C1 segment of cervical spinal cord (tissue), 14 donors: ENCODE measurements at places on chromosomes 5 and 9.

- no peak for DNase-seq
Observed at GRCh38 chr5:68352166-68352565, 136.6 kb downstream of the PIK3R1 start.

GRCh38 chr5:117788596-117788995 is 1199.8 kb downstream of the DTWD2 start:
- no peak for DNase-seq

DNA sequence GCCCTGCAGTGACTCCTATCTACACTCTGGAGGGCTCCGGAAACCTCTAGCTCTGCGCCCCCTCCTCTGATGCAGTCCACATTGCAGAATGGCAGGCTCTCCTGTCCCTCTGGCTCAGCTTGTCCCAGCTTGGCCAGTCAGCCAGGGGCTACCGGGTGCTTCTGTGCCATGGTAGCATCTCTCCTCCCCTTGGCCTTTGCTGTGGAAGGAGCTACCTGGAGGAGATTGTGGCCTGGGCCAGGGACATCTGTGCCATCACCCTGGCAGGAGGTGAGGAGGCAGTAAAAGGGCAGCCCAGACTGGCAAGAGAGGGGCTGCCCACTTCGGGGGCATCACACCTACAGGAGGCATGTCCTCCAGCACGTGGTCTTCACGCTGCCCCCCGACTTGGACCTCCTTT is 38.1 kb upstream of the FCN1 start:
- DNase-seq = no peak

DNA sequence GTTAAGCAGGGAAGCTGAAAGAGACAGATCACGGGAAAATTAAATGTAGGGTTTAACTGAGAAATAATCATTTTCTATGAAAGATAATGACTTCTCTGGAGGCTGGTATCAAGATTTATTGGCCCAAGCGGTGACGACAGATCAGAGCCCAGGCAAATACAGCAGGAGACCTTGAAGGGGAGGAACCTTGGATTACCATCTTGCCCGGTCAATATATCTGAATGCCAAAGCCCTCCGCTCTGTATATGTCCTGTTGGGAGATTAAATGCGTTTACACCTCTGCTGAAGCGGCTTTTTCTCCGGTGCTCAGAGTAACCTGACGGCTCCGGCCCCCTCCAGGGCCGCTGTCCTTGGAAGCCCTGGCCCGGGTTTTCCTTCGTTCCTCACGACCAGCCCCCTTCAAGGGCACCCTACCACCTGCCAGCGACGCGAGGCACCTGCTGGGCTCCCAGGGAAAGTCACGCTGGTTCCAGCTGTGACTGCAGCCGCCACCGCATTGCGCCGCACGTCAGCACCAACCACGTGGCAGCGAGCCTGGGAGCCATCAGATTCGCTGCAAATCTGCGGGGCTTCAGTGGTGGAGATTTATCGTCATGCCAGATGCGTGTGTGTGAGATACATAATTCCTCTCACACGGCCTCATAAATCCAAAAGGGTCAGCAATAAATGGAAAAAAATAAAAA is 4.4 kb upstream of the QSOX2 start:
- no peak for DNase-seq

GRCh38 chr9:132647355-132647754 is 22.4 kb downstream of the DDX31 start:
- DNase-seq = no peak

DNA sequence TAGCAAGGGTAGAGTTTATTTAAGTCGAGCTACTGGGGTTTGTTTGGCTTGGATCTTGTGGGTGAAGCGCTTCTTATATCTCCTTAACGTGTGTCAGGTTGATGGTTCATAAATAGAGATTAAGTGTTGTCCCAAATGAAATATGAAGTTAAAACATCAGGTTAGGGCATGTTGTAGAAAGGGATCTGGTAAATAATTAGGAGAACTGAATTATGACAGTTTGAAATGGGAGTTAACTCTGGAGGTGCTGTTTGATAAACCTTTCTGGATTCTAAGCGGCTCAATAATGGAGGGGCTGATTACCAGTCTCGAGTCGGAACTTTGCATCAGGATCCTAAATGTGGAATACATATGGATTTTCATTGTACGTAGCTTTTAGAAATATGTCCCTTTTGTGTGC is 717.0 kb upstream of the WWC1 start:
- DNase-seq = peak; percentile 13

GRCh38 chr9:89080193-89080592 is 88.9 kb downstream of the S1PR3 start:
- no peak for DNase-seq

DNA sequence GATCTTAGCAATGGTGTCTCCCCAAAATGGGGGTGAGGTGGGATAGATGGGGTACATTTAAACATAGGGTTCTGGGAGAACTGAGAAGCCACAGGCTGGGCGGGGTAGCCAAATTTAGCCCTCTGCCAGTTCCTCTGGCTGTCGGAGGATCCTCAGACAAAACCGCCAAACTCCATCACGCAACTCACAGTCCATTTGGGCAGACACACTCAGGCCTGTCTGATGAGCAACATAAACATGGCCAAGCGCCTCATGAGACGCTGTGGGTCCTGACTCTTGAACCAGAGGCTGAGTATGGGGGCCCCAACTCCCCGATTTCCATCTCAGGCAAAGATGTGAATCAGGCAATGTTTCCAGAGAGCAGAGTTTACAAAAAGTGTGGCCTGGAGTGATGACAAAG is 162.3 kb downstream of the FGF18 start:
- no peak for DNase-seq

DNA sequence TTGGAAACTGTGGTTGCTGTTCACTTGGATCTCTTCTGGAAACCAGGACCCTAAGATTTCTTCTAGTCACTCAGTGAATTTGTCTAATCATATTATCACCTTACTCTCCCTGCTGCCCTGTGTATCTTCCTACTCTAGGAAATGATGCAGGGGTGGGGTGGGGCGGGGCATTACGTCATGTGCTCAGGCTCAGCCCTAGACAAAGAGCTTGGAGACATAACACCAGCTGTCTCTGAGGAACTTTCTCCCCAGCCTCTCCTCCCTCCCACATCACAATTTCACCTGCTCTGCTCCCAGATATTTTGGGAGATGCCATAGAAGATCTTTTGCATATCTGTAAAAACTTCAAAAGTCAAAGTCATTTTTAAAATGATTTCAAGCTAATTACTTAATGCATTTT is 470.4 kb downstream of the ZSWIM6 start:
- DNase-seq = no peak

GRCh38 chr9:88880199-88880598 is 111.1 kb upstream of the S1PR3 start:
- DNase-seq = no peak

GRCh38 chr5:146706321-146706972 is 172.1 kb downstream of the PPP2R2B start:
- no peak for DNase-seq

GRCh38 chr5:80037366-80037765 is 2.2 kb downstream of the THBS4 start:
- no peak for DNase-seq

- DNase-seq = peak; percentile 48
Observed at GRCh38 chr9:87498046-87498810, 561 bp downstream of the DAPK1 start.

DNA sequence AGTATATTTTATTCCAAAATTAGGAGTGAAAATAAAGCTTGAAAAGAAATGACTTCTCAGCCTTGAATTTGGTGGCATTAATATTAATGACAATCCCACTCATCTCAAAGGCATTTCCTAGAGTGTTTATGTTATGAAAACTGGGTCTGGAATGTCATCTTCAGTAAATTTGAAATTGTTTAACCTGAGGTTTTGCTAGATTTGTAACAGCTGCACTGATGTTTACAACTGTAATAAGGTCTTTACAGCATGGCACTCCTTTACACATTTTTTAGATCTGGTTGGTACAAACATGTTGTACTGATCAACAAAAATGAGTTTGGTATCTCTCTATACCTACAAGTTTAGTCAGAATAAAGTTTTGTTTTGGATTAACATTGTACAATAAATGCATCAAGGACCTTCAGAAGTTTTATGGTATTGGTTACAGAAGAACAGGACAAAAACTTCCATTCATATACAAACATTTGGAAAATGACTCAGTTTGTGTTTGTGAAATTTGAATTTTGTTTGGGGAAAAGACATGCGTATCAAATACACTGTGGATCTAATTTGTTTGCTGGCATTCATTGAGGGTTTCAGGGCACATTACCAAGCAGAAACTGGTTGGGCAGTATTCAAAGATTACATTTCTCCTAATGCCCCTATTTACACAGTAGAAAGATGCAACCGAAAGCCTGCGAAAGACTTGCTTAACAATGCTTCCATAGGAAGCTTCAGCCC is 11.6 kb downstream of the FANCC start:
- DNase-seq = no peak
